K562 (cell line): ENCODE measurements at places on chromosomes 11 and 22.

DNA sequence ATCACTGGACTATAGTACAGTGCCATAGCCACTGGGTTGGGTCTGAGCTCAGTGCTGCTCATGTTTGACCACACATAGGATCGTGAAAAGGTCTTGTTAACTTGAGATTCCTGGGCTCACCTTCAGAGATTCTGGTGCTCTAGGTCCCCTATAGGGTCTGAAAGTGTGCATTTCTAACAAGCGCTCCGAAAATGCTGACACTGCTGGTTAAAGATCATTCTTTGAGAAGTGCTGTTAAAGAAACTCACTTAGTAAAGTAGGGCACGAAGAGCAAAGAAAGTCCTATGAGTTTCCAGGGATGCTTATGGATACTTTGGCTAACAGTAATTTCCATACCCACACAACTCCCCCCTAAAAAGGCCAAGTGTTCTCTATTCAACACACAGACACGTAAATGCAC, 108.1 kb upstream of the PAX6 start:
- H3K4me3 ChIP-seq: no peak overlapping the region
- H3K36me3 ChIP-seq: no peaks in the 10 kb centered on the region
- no peaks in the 10 kb centered on the region for H3K4me1 ChIP-seq
- no peak overlapping the region for H3K27ac ChIP-seq
- DNase-seq: no peak

- H3K27ac ChIP-seq: no peak overlapping the region
- H3K4me1 ChIP-seq: no peaks in the 10 kb centered on the region
- no peak for DNase-seq
- H3K4me3 ChIP-seq: no peak overlapping the region
These were observed 396.9 kb upstream of the SYN3 start for GRCh38 chr22:33455036-33455435.

GRCh38 chr11:15216678-15217077, 102.0 kb downstream of the INSC start:
- no peaks in the 10 kb centered on the region for H3K4me1 ChIP-seq
- no peaks in the 10 kb centered on the region for H3K36me3 ChIP-seq
- H3K27me3 ChIP-seq: no peaks in the 10 kb centered on the region; the same call in none of the 2 replicates
- peak; percentile 36 for DNase-seq

GRCh38 chr11:91835051-91835560, 389.5 kb upstream of the FAT3 start:
- no peaks in the 10 kb centered on the region for H3K4me1 ChIP-seq
- H3K4me3 ChIP-seq: no peak overlapping the region
- H3K27ac ChIP-seq: no peak overlapping the region
- H3K36me3 ChIP-seq: no peaks in the 10 kb centered on the region

DNA sequence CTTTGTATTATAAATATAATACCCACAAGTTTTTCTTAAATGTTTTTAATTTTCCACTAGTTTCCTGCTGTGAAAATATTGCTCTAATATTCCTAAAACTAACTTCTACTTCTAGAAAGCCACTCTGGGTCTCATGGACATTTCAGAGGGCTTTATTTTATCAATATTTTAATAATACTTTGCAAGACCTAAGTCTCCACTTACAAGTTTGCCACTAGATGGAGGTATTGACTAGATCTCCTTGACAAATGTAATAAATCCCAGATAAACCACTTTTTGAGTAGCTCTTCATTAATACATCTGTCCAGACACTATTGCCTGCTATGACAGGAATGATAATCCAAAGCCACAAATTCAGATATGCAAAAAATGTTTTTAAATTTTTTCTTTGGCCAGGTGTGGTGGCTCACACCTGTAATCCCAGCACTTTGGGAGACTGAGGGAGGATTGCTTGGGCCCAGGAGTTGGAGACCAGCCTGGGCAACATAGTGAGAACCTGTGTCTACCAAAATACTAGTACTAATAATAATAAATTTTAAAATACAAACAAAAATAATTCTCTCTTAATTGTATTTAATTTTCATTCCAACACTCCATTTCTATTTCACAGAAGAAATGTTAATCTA, 3.5 kb upstream of the ACAT1 start:
- H3K4me3 ChIP-seq: no peak overlapping the region
- peak; percentile 59 for DNase-seq
- H3K36me3 ChIP-seq: no peaks in the 10 kb centered on the region
- H3K27me3 ChIP-seq: no peaks in the 10 kb centered on the region
- H3K27ac ChIP-seq: no peak overlapping the region

DNA sequence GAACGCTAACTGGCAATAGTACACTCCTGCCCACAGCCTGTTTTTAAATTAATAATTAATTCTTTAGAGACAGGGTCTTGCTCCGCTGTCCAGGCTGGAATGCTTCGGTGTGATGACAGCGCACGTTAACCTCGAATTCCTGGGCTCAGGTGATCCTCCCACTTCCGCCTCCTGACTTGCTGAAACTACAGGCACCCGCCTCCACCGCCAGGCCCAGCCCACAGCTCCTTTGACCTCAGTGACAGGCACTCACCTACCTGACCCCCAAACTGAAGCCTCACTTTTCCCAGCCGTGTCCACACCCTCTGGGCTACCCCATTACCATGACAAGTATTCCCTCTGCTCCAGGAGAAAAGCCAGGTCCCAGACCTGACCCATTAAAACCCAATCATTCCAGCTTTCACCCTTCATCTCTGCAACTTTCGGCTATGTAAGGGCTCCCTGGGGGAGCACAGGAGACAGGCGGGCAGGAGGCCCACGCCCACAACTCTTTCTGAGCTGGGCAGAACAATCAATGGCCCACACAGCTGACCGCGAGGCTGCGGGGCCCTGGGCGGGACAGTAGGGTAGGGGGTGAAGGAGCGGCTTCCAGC, 730 bp downstream of the LMNTD2 start:
- H3K4me3 ChIP-seq: peak overlapping the region; percentile 95
- peak; percentile 48 for DNase-seq
- peaks cover 19% of the 10 kb centered on the region for H3K4me1 ChIP-seq

DNA sequence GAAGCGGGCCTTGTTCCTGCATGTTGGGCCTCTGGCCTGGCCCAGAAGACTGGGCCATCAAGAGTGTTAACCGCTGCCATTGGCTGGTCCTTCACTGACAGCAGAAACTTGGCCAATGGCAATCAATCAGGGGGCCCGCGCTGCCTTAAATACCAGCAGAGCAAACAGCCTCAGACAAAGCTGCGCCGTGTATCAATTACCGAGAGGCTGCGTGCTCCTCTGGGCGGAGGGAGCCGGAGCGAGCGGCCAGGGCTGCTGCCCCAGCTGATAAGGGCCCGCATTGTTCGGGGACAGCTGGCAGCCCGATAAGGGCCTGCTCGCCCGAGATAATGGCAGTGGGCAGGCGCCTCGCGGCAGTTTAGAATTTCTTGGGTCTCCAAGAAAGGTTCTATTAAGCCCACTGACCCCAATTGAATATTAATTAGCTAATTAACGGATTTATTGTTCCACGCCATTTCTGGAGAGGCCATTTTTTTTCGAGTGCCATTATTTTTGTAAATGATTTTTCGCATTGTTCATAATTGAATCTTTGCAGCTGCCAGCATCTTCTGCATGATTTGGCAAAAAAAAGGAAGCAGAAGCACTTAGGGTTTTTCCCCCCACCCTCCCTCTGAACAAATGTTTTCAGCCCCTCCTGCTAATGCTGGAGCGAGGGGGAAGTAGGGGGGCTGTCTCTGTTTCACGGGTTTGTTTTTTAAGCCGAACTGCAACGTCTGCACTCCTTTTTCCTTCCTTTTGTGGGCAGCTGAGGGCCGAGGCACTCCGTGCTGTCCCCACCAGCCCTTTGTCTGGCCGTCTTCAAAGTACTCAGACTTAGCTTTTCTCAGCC, 37.6 kb upstream of the RIC3 start:
- H3K4me3 ChIP-seq: peak overlapping the region; percentile 6
- H3K36me3 ChIP-seq: no peaks in the 10 kb centered on the region
- H3K4me1 ChIP-seq: peaks cover 25% of the 10 kb centered on the region
- no peak overlapping the region; the same call in 2 of the 3 replicates for H3K27ac ChIP-seq

- H3K4me3 ChIP-seq: peak overlapping the region; percentile 76
- no peaks in the 10 kb centered on the region for H3K36me3 ChIP-seq
- H3K27ac ChIP-seq: no peak overlapping the region; the same call in 2 of the 3 replicates
- no peak for DNase-seq
- no peaks in the 10 kb centered on the region for H3K27me3 ChIP-seq
These were observed 466 bp downstream of the FAM168A start for GRCh38 chr11:73597336-73597955.
